ENCODE measurements at places on chromosomes 2 and 18.
A peak's percentile ranks its signal among the peaks of the same experiment; 100 is the strongest.

GRCh38 chr2:45583977-45584376 lies 27.1 kb downstream of the SRBD1 start:
- DNase-seq, result no peak

DNA sequence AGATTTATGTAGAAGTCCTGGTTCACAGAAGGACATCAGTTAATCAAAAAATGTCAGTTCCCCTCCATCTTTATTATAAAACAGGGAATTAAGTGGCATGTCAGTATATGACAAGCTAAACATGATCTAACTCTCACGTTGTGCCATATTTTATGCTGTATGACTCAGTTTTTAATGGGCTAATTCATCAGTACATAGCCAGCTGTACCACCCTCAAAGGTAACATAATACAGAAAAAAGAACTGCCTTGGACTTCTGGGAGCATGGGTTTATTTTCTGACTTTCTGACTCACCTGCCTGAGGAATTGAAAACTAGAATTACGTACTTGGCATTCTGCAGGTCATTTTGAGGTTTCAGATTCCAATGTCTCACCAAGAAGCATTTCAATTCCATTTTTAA lies 135.7 kb downstream of the CMPK2 start:
- no peak for DNase-seq

DNA sequence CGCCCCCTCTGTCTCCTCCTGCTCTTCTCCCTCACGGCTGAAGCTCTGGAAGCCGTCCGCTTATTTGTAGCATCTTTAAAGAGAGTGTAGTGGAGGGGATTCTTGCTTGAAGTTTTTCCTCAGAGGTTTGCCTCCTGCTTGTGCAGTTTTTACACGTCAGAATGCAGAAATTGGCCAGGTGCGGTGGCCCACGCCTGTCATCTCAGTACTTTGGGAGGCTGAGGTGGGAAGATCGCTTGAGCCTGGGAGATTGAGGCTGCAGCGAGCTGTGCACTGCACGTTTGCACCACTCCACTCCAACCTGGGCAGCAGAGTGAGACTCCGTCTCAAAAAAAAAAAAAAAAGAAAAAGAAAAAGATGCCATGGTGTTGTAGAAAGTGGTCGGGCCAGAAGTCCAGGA lies 69.0 kb downstream of the ITGB1BP1 start:
- DNase-seq, result no peak

- DNase-seq, result no peak
Observed at GRCh38 chr18:23194155-23194996, 59.1 kb downstream of the CABLES1 start.

DNA sequence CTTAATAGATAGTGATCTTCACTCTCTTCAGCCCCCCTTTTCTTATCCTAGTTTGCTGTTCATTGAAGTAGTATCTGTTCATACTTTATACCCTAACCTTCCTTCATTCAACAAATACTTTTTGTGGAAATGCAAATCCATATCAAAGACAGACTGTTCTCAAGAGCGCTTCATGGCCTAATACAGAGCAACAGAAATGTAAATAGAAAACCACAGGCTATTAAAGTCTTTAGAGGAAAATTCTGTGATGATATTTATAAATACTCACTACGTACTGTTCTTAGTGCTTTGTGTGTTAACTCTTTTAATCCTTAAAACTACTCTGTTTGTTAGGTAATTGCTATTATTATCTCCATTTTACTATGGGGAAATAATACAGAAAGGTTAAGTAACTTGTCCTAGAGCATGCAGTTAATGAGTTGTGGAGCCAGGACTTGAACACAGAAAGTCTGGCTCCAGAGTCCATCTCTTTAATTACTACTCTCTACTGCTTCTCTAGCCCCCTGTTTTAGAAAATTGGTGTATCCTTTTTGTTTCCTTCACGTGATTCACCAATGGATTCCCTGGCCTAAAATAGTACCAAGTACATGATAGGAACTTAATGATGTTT lies 2.9 kb downstream of the MDH1 start:
- DNase-seq, result no peak

- no peak for DNase-seq
Observed at GRCh38 chr18:71075147-71075546, 786.3 kb downstream of the SOCS6 start.

GRCh38 chr2:152086231-152086630 lies 12.6 kb downstream of the CACNB4 start:
- peak; percentile 77 for DNase-seq

DNA sequence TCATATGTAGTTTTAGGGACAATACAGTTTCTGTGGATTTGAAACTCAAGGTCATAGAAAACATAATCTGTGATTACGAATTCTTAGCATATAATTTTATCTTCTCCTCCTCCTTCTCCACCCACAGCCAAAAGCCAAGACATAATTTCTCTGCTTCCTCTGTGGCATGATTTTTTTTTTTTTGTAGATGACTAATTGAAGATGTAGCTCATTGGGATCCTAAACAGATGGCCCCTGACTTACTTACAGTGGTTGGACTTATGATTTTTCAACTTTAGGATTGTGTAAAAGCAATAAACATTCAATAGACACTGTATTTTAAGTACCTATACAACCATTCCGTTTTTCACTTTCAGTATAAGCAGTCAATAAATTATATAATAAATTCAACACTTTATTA lies 42.3 kb downstream of the FSIP2 start:
- no peak for DNase-seq

- DNase-seq, result no peak
Observed at GRCh38 chr2:111159641-111160040, 38.9 kb downstream of the BCL2L11 start.

GRCh38 chr2:141348481-141348880 lies 782.3 kb downstream of the LRP1B start:
- no peak for DNase-seq

GRCh38 chr18:9380621-9381395 lies 46.2 kb downstream of the TWSG1 start:
- peak; percentile 70 for DNase-seq

DNA sequence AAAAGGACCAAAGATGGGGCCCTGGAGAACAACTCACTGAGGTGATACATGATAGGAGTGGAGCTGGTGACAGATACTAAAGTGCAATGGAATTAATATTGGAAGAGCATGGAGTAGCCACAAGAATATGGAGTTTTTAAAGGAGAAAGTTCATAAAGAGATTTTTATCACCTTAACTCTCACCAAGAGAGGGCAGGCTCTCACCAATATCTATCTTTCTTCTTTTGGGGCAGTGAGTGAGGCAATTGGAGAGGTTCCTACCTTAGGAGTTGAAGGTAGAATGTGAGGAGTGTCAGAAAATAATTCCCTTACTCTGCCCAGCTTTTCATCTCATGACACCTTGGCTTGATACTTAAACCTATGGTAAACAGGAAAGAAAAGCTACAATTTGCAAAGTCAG lies 233.7 kb upstream of the CWC22 start:
- no peak for DNase-seq

- DNase-seq, result no peak
Observed at GRCh38 chr2:233418761-233419546, 64.7 kb downstream of the DGKD start.

- no peak for DNase-seq
Observed at GRCh38 chr2:210839034-210839433, 282.6 kb downstream of the CPS1 start.

- no peak for DNase-seq
Observed at GRCh38 chr2:128520791-128521190, 202.1 kb upstream of the HS6ST1 start.

DNA sequence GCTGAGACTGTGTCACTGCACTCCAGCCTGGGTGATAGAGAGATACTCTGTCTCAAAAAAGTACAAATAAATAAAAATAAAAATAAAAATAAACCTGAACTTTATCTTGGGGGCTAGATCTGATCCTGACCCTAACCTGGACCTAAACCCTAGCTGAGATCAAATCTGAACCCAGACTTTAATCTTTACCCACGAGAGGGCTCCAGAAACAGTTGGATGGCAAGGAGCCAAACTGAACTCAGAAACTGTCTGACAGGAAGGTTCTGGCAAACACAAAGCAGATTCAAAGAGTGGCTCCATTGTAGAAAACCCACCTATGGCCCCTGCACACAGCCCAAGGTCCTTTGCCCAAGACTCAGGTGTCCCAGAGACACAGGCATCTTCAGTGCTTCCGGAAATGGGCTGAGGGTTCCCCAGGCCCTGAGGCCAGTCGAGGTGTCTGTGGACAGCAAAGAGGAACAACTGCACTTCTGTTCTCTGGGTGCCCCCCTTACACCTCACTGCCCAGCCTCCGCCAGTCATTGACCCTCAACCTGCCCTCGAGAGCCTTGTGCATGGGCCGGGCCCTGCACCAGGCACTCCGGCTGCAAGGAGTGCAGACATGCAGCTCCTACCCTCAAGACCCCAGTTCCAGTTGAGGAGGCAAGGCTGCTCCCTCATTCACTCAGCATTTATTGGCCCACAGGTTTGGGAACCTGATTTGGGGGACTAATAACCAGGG lies 95.2 kb downstream of the TFCP2L1 start:
- no peak for DNase-seq

DNA sequence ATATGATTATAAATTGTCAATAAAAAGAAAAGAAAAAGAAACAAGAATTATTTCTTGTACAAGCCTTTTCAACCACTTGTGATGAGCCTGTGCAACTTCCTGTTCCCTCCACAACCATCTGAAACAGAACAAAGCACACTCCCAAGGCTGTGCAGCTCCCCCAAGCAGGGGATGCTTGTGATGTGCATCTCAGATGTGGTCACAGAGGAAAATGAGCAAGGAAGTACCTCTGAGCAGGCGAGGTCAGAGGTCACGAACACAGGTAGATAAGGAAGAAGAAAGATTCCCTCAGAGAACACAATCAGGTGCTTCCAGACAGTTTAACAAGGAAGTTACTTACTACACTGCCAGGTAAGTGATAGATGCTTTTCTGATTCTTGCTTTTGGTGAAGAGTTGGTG lies 274.8 kb upstream of the SLC39A10 start:
- no peak for DNase-seq

GRCh38 chr2:100365434-100365833 lies 43.1 kb upstream of the LONRF2 start:
- peak; percentile 89 for DNase-seq

DNA sequence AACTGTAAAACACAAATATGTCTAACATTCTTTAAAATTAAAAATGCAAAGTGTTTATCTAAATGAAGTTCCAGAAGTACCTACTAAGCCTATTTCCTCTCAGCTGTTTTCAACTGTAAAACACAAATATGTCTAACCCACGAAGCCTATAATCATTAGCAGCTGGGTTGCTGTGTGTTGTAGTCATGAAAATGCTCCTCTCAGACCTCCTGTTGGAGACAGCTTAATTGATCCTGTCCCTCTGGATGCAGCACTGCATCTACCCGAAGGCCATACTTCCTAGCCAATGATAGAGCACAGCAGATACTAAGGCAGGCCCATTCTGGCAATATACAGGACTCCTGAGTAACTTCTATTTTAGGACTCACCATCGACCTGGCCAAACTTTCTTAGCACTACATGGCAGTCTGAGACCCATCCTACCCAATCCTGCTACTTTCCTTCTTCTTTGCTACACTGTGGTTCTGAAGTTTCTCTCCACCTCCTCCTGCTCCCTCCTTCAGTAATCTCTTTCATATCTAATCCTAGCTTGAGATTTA lies 92.5 kb upstream of the RBBP8 start:
- DNase-seq, result no peak

DNA sequence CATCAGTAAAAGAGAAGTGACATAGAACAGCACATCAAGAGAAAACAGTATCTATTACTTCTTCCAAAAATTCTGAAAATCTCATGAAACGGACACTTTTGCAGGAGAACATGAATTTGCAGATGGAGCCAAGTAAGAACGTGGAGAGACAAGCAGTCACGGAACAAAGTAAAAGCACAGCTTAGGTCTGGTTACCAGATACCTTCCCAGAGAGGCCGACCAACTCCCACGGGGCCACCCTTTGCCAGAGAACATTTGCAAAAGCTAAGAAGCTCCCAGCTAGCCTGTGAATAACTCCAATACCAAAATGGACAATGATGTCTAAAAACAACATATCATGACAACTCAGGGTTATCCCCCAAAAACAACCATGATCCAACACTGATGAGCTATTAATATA lies 38.9 kb downstream of the THAP4 start:
- no peak for DNase-seq

DNA sequence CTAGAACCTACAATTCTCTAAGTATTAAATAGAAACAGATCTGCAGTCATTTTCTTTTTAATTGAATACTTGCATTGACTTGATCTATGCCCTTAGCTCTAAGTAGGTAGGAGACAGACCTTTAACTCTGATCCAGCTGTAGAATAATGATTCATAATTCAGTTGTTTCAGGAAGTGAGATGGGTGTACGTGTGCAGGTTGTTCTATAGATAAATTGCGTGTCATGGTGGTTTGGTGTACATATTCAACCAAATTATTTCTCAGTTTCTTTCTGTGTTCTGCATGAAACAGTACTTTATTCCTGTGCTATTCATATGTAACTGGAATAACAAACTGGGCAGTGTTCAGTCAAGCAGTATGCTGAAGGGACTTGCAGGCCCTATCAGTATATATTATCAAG lies 34.3 kb upstream of the CD226 start:
- DNase-seq, result no peak

DNA sequence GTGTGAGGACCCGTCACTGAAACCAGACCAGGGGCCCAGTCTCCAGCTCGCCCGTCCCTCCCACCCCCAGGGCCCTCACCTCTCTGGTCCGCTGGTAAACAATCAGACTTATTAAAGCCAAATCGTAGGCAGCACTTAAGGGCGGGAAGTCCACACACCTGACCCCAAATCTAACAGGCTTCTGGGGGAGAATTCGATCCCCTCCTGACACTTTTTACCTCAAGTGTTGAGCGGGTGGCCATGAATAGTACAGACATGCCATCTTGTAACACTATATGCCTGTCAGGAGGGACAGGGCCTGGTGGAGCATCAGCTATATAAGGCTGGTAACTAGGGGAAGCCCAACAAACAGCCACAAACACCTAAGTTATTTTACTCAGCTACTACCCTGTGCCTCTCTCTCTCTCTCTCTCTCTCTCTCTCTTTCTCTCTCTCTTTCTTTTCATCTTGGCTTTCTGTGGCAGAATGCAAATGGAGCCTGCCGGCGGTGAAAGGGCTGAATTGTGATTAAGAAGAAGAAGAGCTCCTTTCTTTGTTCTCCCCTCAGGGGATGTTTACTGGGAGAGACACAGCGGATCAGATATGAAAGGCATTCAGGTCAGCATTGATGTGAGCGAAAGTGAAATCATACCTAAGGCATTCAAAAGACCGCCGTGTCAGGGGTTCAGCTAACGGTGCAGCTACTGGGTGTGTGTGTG lies 9.5 kb downstream of the ZEB2 start:
- DNase-seq, result no peak

- peak; percentile 7 for DNase-seq
Observed at GRCh38 chr18:27860701-27861107, 316.2 kb downstream of the CDH2 start.

All from NCI-H1105 treated with DMSO at 0.1 percent for 48 hours (cell line).